Activated CD8-positive, alpha-beta memory T cell treated with anti-CD3 and anti-CD28 coated beads, Interleukin-2, amount 10 ng/mL, durations not matched to agents 7 days and 5 days (primary cell): ENCODE measurements at places on chromosomes 2 and 18. TPM values are rescaled to one million over a fixed set of nuclear protein-coding genes. Genes with fewer than 3 reads are reported as not detected.

- DNase-seq: no peak
These were observed 1.5 kb downstream of the DNAJB2 start for GRCh38 chr2:219280651-219281050.

- DNase-seq: no peak
These were observed 114.5 kb upstream of the ZFP36L2 start for GRCh38 chr2:43340945-43341356.

GRCh38 chr18:58842978-58843687 is 21.5 kb upstream of the ZNF532 start:
- DNase-seq: no peak

The NABP1 gene
- total RNA-seq: 52.3 TPM
